ENCODE measurements at places on chromosomes 11 and 22.

GRCh38 chr11:120032766-120033390 lies 105.0 kb downstream of the TRIM29 start:
- no peak for DNase-seq

DNA sequence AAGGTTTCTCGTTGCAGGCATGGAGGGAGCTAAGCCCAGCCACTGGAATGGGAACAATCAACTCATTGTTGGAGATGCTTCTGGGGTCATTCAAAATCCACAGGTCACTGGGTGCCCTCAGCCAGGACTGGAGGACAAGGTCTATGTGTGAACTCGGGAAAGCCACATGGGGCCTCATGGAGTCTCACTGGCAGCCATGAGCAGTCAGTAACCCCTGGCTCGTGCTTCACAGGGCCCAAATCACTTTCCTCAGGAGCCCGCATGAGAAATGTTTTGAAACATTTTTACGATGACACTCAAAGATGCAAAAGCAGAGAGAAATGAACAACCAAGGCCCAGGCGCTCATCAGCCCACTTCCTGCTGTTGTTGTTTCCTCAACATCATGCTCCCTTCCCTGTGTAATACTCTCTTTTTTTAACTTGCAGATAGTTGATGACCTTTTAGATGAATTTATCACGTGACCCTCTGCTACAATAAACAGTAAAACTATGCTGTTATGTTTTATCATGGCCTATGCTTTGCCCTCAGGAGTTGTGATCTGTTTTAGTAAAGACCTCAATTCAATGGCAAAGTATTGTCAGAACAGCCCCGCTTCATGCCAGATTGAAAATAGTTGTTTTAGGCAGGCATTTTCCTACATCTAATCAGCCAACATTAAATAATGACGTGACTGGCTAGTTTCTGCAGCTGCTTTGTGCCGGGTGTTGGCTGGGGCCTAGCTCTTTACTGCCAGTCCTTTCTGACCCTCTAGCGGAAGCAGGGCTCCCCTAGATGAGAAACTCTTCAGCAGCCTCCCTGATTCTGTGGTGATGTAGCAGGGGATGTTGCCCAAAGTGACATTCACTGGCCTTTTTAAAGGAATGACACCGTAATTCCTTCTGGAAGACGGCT lies 39.7 kb downstream of the ADAMTS15 start:
- DNase-seq, result no peak

DNA sequence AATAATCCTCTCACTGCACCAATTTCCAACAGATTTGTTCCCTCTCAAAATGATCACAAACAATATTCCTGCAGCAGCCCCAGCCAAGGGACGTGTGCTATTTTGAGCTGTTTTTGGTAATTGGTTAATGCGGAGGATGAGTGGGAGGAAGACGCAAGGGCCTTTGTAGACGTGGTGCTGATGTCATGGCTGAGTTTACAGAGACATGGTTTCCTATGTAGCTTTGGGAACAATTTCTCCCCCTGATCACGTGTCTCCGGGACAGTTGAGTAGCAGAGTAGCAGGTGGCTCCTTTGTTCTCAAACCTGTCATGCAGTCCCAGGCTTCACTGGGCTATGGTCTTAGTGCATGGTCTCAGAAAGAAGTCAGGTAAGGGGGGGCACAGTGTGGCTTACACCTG lies 183.2 kb upstream of the NECTIN1 start:
- no peak for DNase-seq

GRCh38 chr11:73239111-73239521 lies 21.0 kb downstream of the P2RY2 start:
- no peak for DNase-seq

DNA sequence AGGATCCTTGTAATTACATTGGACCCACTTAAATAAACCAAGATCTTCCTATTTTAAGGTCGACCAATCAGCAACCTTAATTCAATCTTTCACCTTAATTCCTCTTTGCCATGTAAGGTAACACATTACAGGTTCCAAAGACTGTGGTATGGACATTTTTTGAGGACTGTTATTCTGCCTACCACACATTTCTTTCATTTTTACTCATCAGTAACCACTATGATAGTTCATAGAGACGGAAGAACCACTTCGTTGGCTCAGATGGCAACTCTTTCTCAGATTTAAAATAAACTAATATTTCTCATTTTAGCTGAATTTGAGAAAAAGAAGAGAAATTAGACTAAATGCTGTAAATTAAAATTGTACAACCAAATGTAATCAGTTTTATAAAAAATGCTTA lies 96.3 kb downstream of the PAX6 start:
- no peak for DNase-seq

DNA sequence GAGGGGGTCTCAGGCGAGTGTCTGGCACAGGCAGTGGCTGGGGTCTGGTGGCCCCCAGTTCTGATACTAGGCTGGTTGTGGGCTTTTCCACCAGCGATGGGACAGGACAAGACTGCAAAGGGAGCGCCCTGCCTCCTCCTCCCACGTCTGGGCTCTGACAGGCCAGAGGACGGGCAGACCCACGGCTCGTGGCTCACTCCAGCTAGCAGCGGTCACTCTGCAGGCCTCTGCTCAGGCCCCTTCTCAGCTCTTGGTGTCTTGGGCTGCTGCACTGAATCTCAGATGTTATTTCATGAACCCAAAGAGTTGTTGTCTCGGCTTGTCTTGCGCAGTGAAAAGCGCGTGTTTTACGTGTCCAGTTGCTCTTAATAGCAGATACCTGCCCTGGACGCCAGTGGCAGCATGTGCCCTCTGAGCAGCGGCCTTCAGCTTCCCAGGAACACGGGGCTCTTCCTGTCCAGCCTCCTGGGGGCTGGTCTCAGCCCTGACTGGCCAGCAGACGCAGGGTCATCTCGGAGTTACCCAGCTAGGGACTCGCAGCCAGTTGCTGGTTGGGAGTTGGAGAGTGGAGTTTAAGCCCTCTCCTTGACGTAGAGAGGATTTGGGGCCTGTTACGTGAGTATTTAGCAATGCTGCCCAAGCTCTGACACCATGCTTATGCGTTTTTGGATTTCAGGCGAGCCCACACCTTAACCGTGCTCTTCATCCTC lies 9.6 kb downstream of the PTDSS2 start:
- no peak for DNase-seq

All from kidney glomerular epithelial cell (primary cell).